ENCODE measurements at places on chromosomes 13 and 19.
A peak's percentile ranks its signal among the peaks of the same experiment; 100 is the strongest.

GRCh38 chr19:56823956-56824355, 16.6 kb downstream of the PEG3 start:
- DNase-seq = no peak

DNA sequence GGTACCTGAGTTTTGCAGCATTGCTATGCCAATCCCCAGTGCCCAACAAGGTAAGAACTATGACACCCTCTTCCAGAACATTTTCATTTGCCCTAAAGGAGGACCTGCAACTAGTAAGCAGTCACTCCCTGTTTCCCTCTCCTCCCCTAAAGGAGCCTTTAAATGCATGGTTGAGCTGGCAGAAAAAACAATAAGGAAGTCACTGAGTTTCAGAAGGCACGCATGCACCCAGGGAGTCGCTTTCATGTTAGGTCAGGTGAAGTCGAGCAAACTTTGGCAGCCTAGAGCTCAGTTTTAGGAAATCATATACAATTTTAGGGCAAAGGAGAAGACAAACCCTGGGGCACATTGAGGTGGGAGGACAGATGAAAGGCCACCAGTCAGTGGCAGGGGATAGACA, 11.8 kb downstream of the NLRP11 start:
- no peak for DNase-seq

DNA sequence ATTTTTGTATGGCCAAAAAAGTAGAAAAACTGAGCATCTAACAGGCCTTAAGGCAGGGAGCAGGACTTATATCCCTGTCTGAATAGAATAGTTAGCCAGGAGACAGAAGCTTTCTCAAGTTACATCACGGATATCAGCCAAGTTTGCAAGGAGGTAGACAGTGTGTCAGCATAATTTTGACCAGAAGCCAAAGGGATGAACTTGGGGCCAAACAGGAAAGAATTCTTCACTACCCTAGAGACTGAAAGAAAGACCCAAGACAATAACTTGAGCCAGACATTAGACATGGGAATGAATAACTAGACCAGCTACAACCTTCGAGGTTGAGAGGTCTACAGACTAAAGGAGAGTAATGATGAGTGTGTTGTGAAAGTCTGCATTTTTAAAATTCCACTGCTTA, 48.1 kb upstream of the PCDH9 start:
- no peak for DNase-seq

DNA sequence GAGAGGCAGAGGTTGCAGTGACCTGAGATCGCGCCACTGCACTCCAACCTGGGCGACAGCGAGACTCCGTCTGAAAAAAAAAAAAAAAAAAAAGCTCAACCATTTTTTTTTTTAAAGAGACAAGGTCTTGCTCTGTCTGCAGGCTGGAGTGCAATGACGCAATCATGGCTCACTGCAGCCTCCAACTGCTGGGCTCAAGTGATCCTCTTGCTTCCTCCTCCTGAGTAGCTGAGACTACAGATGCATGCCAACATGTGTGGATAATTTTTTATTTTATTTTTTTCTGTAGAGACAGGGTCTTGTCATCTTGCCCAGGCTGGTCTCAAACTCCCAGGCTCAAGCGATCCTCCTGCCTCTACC, 10.3 kb downstream of the EHD2 start:
- DNase-seq = peak; percentile 68

GRCh38 chr19:51704626-51705025, 11.5 kb downstream of the SPACA6 start:
- no peak for DNase-seq

DNA sequence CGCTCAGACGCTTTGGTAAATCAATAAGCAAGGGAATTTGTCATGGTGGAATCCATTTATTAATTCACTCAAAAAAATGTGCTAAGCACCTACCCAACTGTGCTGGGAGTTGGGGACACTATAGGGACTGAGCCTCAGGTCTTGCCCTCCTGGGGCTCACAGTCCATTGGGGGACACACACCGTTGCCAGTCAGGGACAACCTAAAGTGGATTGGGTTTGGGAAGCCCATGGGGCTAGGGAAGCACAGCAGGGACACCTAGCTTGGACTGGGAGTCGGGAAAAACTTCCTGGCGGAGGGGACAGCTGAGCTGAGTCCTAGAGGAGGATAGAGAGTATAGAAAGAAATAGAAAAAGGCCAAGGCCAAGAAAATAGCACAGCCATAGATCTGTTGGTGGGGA, 8.5 kb downstream of the FOSB start:
- DNase-seq = no peak

GRCh38 chr19:38656171-38656981, 8.9 kb downstream of the ACTN4 start:
- no peak for DNase-seq

DNA sequence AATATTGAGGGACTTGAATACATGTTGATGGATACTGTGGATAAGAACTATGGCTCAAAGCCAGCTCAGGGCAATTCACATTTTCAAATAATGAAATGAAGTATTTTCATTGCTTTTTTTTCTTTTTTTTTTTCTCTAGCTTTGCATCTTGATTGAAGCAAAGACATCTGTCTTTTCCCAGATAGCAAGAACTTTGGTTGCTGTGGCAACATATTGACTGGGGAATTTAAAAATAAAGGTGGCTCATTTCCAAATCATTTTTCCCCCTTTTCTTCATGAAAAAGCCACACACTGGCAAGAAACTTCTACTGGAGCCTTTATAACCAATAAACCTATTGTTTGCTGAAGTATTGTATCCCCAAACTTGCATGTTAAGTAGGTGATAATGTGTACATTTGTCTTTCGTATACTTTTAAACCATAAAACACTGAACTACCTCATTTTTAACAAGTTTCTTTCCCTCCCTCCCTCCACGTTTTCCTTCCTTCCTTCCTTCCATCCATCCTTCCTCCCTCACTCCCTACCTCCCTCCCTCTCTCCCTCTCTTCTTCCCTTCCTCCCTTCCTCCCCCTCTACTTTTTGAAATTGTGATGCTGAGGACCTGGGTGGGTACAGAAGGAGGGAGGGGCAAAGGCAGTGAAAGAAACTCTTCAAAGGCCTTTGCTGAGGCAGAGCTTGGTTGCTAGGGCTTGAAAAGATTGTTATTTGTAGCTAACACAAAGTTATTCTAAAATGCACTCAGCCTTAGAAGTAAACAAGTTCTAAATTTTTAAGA, 343.5 kb upstream of the SPRY2 start:
- no peak for DNase-seq

GRCh38 chr19:6767081-6767356, 216 bp downstream of the SH2D3A start:
- DNase-seq = peak; percentile 48

DNA sequence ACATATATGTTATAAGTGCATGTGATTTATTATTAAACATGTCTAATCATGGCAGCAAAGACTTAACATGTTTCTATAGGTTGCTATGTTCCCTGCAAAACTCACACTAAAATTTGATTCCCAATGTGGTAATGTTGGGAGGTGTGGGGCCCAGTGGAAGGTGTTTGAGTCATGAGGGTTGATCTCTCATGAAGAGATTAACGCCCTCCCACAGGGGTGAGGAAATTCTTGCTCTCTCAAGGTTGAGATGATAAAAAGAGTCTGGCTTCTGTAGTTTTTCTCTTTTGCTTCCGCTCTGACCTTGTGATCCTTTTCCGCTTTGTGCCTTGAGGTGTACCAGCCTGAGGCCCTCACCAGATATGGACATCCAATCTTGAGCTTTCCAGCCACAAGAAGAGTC, 737.5 kb upstream of the SLITRK5 start:
- no peak for DNase-seq

GRCh38 chr13:37476874-37477273, 121.7 kb downstream of the POSTN start:
- no peak for DNase-seq

- no peak for DNase-seq
Observed at GRCh38 chr13:89465366-89465765, 1794.2 kb downstream of the SLITRK5 start.

DNA sequence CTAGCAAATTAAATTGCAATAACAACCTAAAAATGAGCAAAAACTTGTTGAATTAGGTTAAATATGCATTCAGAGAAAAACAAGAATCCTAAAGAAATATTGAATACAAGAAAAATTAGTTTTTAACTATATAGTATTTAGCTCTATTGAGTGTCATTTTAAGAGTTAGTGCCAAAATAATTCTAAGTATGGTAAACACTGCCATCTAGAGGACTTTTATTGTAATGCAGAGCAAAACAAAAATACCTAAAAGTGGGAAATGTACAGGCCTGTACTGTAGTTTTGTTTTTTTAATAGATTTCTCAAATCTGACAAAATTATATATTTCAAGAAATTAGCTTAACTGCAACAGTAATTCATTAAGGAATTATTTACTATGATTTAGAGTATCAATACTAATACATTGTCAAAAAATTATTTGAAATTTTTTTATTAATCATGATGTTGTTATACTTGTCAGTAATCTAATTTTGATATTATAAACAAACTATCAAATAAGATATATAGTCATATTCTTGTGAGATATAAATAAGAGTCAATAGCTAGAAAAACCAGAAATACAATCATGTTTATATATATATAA, 8.2 kb upstream of the PCDH9 start:
- DNase-seq = no peak

DNA sequence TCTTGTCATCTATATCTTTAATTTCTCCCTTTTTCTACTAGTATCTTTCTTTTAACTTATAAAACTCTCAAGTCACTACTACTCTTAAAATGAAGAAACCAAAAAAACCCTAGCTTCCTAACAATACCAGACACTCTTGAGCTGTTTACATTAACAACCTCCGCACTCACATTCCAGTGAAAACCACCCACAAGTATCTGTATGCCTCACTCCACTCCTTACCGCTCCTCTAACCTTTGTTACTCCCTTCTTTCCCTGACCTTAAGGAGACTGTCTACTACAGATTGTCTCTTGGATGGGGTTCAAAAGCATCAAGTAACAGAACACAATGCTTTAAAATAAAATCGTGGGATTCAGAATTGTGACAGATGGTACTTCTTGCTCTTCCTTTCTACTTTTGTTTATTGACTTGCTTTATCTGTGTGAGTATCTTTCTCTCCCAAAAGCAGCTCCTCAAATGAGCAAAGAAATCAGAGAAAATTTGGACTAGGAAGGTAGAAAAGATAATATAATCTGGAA, 110.0 kb upstream of the FBXL3 start:
- no peak for DNase-seq

DNA sequence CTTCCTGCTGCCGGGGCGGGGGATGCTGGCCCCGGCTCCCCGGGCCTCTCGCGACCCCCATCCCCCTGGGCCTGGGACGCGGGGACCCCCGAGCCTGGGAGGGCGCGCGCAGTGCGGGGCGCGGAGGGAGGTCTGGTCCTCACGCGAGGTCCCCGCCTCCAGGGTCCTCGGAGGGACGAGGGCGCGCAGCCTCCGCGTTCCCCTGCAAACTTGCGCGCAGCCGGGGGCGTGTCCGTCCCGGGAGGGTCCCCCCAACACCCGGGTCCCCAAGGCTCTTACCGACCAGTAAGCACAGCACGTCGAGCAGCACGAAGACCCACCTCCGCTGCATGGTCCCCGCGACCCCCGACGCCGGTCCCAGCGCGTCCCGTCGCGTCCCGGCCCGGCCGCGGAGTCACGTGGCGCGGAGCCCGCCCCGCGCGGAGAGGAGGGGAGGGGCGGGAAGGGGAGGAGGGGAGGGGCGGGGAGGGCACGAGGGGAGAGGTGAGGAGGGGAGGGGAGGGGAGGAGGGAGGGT, at the start of gene PLPP2:
PLPP2 (minus strand) TSS at position 398 of the 516 bp plus-strand sequence; CDS start at position 331, 67 bp downstream.
- no peak for DNase-seq

DNA sequence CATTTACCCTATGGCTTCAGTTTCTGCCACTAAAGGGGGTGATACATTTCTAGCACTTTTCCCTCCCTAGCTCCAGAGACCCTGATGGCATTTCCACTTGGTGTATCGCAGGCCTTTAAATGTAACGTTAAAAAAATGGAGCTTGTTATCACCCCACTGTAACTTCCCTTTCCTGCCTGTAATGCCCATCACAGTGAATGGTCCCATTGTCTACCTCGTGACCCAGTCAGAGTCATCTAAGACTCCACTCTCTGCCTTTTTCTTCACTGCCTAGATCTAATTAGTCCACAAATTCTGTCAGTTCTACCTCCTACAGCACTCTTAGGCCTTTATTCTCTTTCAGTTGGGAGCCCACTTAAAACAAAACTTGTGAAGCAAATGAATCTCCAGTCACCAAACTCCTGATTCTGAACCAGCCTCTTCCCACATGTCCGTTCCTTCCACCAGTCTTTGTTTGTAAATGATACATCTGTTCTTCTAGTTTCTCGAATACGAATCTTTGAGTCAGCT, 64.8 kb downstream of the NHLRC3 start:
- DNase-seq = no peak

DNA sequence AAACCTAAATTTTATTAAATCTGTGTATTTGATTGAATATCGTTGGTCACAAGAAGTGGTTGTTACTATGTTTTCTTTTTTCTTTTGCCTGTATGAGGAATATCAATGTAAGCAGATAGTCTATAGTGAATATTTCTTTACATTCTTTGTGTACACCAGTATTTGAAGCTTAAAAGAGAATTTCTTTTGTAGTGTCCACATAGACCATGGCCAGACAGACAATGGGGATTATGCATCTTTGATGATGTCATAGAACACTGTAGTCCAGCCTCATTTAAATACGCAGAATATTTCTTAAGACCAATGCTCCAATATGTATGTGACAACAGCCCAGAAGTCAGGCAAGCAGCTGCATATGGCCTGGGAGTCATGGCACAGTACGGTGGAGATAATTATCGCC, 64.8 kb downstream of the IPO5 start:
- DNase-seq = no peak

GRCh38 chr19:41428481-41428859, 1.3 kb upstream of the B3GNT8 start:
- DNase-seq = no peak

GRCh38 chr13:28031896-28032288, 43.4 kb upstream of the URAD start:
- DNase-seq = no peak

DNA sequence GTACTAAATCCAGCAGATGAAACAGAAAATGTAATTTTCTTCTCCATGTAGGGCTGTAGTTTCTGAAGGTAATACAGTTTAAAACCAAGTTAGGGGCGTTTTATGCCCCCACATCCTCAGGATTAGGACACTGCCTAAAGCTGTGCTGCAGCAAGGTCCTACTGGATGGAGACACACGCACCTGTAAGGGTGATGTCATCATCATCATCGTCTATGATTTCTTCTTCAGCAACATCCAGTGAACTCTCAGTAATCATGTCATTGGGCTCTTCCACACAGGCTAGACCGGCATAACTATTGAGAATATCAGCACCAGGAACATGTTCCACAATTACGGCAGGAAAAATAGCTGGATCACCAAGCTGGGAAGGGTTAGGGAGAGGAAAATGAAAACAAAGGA, 60.5 kb downstream of the ELF1 start:
- DNase-seq = no peak

DNA sequence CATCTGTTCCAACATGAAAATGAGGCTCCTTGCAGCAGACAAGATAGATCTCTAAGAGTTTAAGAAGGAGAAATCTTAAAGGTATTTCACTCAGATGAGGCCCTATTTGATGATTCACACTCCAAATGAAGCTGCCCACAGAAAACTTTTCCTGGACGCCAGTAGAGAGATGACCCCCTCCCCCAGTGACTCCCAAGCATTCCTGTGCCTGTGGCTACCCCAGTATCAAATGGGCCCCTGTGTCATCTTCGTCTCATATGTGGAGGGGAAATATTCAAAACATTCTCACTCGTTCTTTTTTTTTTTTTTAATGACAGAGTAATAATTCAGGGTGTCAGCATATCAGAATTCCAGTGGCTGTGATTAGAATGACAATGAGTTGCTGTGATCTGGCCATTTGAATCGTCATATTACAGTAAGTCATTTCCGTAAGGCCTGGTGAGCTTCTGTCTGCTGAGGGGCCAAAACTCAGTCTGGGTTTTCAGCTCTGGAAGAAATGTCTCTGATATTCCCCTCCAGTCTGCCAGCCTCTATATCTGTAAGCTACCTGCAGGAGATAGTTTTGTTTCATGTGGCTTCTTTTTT, 194.7 kb downstream of the URI1 start:
- DNase-seq = no peak
